GF-D8 (cell line): ENCODE measurements at places on chromosomes 2 and 18.

DNA sequence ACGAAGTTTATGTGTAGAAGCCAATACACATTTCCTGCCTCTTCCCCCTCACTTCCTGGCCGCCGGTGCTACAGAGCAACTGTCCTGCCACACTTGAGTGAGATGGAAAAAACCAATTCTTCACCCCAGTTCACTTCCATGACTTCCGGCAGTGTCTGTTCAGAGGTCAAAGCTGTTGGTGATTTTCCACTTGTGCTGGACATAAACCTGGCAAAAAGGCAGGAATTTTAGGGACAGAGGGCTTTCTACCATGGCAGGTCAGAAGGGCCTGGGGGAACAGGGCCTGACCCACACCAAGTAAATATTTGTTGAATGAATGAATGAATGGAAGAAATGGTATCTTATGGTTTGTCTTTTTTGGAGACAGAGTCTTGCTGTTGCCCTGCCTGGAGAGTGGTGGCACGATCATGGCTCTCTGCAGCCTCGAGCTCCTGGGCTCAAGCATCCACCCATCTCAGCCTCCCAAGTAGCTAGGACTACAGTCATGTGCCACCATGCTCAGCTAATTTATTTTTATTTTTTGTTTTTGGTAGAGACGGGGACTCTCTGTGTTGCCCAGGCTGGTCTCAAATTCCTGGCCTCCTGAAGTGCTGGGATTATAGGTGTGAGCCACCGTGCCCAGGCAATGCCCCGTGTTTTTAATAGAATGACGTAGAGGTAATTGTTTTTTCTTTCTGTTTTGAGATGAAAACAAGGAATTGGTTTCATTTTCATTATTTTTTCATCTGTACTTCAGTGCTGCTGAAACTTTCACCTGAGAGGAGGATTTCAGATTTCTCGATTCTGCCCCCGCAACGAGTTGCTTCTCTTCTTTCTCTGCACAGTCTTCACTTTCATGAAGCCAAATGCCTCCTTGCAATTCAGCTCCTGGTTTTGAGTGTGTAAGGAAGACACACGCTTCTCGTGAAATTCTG, 48.0 kb upstream of the LPIN2 start:
- peak; percentile 79 for DNase-seq

- DNase-seq: no peak
Observed at GRCh38 chr18:7338846-7339245, 108.0 kb downstream of the LRRC30 start.

DNA sequence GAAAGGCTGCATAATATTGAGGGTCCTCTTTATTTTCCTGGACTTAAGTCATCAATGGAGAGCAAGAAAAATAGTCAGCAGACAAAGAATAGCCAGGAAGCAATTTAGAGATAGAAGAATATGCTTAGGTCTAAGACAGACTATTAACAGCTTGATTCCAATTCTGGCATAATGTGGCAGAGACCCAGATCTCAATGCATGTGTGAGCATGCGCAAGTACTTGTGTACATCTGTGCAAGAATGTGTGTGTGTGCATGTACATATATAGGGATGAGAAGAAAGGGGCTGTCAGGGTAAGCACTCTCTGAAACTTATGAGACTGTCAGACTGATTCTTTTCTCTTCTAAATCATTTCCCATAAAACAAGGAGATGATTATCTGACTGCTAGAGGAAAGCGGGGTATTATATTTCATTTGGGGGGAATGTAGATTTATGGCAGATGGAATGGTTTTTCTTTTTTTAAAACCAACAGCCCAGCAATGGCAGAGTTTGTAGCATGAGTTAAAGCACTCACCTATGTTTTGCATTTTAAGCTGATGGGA, 381.3 kb upstream of the SPRED2 start:
- DNase-seq: no peak

DNA sequence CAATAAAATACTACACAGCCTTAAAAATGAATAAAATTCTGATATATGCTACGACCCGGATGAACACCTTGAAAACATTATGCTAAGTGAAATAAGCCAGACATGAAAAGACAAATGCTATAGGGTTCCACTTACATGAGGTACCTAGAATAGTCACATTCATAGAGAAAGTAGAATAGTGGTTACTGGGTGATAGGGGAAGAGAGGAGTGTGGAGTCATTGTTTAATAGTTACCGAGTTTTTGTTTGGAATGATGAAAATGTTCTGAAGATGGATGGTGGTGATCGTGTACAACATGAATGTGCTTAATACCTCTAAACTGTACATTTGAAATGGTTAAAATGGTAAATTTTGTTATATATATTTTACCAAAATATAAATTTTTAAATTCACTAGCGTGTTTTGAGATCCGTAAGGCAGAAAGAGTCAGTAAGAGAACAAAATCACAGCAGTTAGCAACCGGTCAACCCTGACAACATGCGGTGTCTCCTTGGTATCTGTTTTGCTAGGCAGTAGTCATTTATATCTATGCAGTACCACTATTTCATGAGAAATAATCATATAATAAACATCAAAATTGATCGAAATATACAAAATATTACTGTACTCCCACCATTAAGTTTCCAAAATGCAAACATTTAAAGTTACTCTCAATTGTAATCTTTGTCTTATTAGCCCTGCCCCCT, 11.1 kb downstream of the SCN9A start:
- DNase-seq: no peak
